ENCODE measurements at places on chromosomes 2 and 18. TPM values are rescaled to one million over a fixed set of nuclear protein-coding genes. Genes with fewer than 3 reads are reported as not detected.

Gene CCDC141
- 4.2 TPM for total RNA-seq

Gene CPO
- total RNA-seq: not detected

Gene SKOR2
- total RNA-seq: not detected

Gene ARID5A
- total RNA-seq: 164 TPM

Gene PRKAG3
- not detected for total RNA-seq

Gene ANKRD29
- total RNA-seq: not detected

Gene ADCY3
- 108 TPM for total RNA-seq

Gene SLC38A11
- total RNA-seq: not detected

Gene SLC4A5
- total RNA-seq: 1.2 TPM

Gene AMER3
- total RNA-seq: not detected

Gene DCDC2C
- total RNA-seq: not detected

Gene ALK
- not detected for total RNA-seq

Gene CNTNAP5
- not detected for total RNA-seq

Gene KIF1A
- 0.97 TPM for total RNA-seq

Gene IL1A
- total RNA-seq: 6.8 TPM

Gene FER1L5
- total RNA-seq: not detected

Gene IGFBP5
- not detected for total RNA-seq

Gene SERPINB11
- not detected for total RNA-seq

Gene C1QL2
- not detected for total RNA-seq

Gene NEB
- total RNA-seq: 0.27 TPM

Gene REG3A
- total RNA-seq: not detected

Gene KLHL29
- 3.0 TPM for total RNA-seq

Gene SEMA4F
- 5.5 TPM for total RNA-seq

Gene HOXD8
- total RNA-seq: not detected

Gene LRRFIP1
- 254 TPM for total RNA-seq

Gene COLEC11
- total RNA-seq: 0.11 TPM

Gene RTP5
- 0.30 TPM for total RNA-seq

Gene ALLC
- total RNA-seq: not detected

Gene ANXA4
- total RNA-seq: 45.6 TPM

Gene GALR1
- total RNA-seq: not detected

Gene UGT1A6
- not detected for total RNA-seq

Gene SLC40A1
- 1.8 TPM for total RNA-seq

Gene SGPP2
- total RNA-seq: 10.6 TPM

Gene PARD3B
- total RNA-seq: 0.09 TPM

Gene MYO7B
- 0.30 TPM for total RNA-seq

Gene C2orf81
- total RNA-seq: 1.6 TPM

Gene ANTXR1
- total RNA-seq: not detected

Gene EFEMP1
- not detected for total RNA-seq

Gene METTL21A
- total RNA-seq: 32.1 TPM

Gene GKN2
- not detected for total RNA-seq

Gene SP110
- total RNA-seq: 121 TPM

Gene TUBA3E
- not detected for total RNA-seq

Gene ADNP2
- total RNA-seq: 28.9 TPM

Gene CNPPD1
- 58.5 TPM for total RNA-seq

Gene GBX2
- total RNA-seq: not detected

Gene SLC16A14
- 7.8 TPM for total RNA-seq

Gene MC4R
- total RNA-seq: not detected

All from activated T-helper 2 cell treated with anti-CD3 and anti-CD28 coated beads, Interferon-gamma antibody, Interleukin-2, Interleukin-4, amounts not matched to agents 10 μg/mL and 5 μg/mL and 100 μg/mL, durations not matched to agents 14 hours and 24 hours and 36 hours (primary cell).